ENCODE measurements at places on chromosomes 5 and 9.

DNA sequence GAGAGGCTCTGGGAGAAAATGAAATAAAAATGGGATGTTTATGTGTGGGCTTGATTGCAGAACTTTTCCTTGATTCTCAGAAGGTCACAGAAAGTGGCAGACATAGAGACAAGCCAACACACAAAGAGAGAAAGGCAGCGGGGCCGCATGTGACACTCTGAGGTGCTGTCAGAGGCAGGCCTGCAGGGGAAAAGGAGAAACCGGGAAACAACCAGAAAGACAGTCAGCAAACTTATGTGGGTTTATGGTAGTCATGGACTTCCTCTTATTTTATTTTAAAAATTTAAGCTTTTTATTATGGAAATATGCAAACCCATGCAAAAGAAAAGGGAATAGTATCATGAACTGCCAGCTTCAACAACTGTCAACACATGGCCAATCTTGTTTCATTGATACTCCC is 16.3 kb upstream of the IGFBPL1 start:
- no peak for DNase-seq

- no peak for DNase-seq
Measured at GRCh38 chr9:32378496-32378895, 5.9 kb upstream of the ACO1 start.

DNA sequence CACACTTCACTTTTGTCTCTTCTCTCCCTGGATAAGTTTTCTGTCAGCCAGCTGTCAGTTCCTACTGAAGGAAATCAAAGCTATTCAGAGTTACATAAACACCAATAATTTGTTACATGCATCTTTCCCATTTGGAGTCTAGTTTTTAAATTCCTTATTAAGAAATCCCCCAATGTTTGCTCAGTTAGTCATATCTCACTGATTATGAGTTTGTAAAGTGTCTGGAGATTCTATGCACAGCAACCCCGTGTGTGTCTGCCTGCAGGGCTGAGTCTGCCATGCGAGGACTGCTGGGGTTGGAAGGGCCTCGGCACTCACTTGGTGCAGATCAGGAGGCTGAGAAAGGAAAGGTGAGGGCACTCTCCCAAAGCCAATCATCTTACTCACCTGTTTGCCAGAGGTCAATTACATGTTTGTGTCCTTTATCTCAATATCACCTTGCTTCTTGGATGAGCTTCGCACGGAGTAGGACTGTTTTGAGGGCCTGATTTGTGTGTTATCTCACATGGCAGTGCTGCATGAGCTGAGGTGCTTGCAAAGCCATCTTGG is 3.3 kb downstream of the ANKRD34B start:
- DNase-seq: no peak

GRCh38 chr5:112024769-112025168 is 267.8 kb upstream of the NREP start:
- no peak for DNase-seq

GRCh38 chr5:129459777-129460671 is at the start of gene ADAMTS19:
TSS of gene ADAMTS19 (plus strand) at chr5:129460298. CDS start at chr5:129460392, 94 bp downstream.
- DNase-seq: no peak
